ENCODE measurements at places on chromosomes 11 and 22. TPM values are rescaled to one million over a fixed set of nuclear protein-coding genes. Genes with fewer than 3 reads are reported as not detected.

TECTA gene
- total RNA-seq = 0.28 TPM

SCARF2 gene
- total RNA-seq = 0.48 TPM

PVALB gene
- total RNA-seq = not detected

ASPHD2 gene
- 2.1 TPM for total RNA-seq

MCHR1 gene
- total RNA-seq = not detected

KDM2A gene
- total RNA-seq = 67.2 TPM

GAL3ST1 gene
- not detected for total RNA-seq

CCDC116 gene
- not detected for total RNA-seq

CDC42EP2 gene
- total RNA-seq = 0.92 TPM

SYT7 gene
- total RNA-seq = 3.6 TPM

PRR5L gene
- total RNA-seq = 2.1 TPM

KCTD14 gene
- 2.3 TPM for total RNA-seq

CYP2D6 gene
- total RNA-seq = 1.1 TPM

GAL3ST3 gene
- not detected for total RNA-seq

ASCC2 gene
- total RNA-seq = 58.6 TPM

LZTR1 gene
- 26.3 TPM for total RNA-seq

TTC38 gene
- 11.2 TPM for total RNA-seq

JHY gene
- 1.6 TPM for total RNA-seq

APOBEC3B gene
- total RNA-seq = 5.0 TPM

WNT7B gene
- total RNA-seq = 8.4 TPM

PRR33 gene
- not detected for total RNA-seq

Data from esophagus mucosa (tissue), 1 donor.